ENCODE measurements at places on chromosomes 12 and 14.

DNA sequence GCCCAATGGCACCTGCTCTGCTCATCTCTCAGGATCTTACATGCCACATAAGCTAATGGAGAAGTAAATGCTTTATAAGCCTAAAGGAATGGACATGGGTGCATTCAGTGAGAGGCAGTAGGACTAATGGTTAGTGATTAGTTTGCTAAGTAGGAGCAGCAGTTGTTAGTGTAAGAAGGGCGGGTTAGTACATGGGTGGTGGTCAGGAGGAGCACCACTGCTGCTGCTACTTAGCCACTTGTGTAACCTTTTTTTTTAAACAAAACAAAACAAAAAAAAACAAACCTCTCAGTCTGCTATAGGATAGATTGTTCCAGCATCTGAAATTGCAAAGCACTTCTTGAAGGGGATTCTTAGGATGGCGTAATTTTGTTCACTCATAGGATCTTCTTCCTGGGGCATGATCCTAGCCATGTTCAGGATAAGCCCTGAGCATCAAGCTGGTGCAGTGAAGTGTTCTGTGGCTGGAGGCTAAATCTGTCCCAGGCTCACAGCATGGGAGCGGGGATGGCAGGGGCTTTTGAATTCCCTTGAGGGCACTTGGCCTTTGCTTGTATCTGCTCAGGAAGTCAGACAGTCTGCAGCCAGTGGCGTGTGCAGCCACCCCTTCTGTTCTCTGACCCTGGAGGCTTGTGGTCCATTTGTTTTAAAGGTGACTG is 63.6 kb downstream of the CHST11 start:
- H3K27ac ChIP-seq = no peak overlapping the region
- DNase-seq = no peak
- no peaks in the 10 kb centered on the region for H3K27me3 ChIP-seq
- H3K4me3 ChIP-seq = no peak overlapping the region

- DNase-seq = no peak
- peaks cover 13% of the 10 kb centered on the region for H3K4me1 ChIP-seq
Measured at GRCh38 chr12:3222979-3223378, 145.8 kb downstream of the TSPAN9 start.

DNA sequence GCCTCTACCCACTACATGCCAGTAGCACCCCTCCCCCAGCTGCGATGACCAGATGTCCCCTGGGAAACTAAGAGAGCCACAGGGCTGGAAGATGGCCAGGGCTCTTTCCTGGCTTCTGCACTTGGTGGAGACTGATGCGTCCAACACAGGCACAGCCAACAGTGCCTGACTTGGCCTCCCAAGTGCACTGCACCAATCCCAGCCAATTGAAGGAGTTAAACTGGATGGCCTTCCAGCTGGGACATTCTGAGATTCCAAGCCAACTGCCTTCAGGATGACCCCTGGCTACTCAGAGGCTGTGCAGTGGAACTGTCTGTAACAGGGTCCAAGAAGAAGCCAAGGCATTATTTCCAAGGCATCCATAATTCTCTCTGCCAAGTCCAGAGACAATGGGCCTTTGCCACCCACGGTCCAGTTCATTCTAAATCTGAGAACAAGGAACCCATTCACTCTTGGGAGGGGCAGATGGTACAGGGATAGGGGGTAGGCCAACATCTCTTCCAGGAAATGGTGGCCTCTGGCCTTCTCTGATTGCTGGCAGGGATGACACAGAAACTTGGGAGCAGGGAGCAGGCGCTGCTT is 35.2 kb downstream of the PRIMA1 start:
- H3K4me3 ChIP-seq = no peak overlapping the region
- no peak overlapping the region for H3K27ac ChIP-seq
- no peak for DNase-seq
- H3K36me3 ChIP-seq = no peaks in the 10 kb centered on the region
- H3K27me3 ChIP-seq = no peaks in the 10 kb centered on the region
- H3K4me1 ChIP-seq = no peaks in the 10 kb centered on the region

DNA sequence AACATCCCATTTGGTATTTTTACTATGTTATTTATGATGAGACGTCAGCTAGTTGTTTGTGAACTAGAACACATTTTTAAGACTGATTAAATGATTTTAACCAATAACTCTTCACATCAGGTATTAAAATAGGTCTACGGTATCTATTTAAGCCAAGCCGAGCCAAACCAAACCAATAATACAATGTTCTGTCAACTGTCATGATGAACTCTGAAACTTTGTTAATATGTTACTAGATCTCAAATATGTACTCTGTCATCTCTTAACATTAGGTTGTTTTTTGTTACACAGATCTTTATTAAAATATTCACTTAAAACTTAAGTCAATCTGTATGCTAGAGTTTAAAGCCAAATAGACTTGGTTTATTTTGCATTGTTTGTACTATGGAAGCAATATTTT is 1.0 kb downstream of the ART4 start:
- H3K27ac ChIP-seq = no peak overlapping the region
- no peaks in the 10 kb centered on the region for H3K36me3 ChIP-seq
- H3K27me3 ChIP-seq = peaks cover 12% of the 10 kb centered on the region
- H3K4me1 ChIP-seq = peaks cover 9% of the 10 kb centered on the region

DNA sequence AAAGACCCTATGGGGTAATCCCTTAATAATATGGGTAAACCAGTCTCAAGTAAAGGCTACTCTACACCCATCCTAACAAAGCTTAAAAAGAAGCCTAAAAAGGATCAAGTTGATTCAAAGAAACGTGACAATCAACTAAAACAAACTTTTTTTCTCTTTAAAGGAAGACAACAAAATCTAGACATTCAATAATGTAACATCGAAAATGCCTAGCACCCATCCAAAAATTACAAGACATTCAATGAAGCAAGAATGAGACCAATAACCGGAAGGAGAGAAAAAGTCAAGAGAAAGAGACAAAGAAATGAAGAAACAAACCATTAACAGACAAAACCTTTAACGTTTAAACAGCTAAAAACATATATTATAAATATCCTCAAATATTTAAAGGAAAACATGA is 143.8 kb upstream of the VASH1 start:
- peaks cover 18% of the 10 kb centered on the region for H3K27me3 ChIP-seq
- no peak overlapping the region for H3K27ac ChIP-seq

DNA sequence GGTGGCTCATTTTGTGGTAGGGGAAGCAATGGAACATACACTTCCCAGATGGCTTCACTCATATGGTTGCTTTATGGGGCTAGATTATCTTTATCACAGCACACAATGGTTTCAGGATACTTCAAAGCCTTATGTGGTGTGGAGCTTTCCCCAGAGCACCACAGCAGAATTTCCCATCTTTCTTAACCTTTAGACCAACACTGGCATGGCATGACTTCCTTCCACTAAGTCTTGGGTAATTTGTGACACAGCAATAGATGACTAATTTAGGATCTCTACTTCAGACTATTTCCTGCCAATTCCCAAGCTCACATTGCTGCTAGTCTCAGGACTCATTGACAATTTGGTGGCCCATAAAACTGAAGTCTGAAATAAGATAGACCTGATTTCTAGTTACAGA is 36.9 kb upstream of the DCN start:
- DNase-seq = no peak
- no peaks in the 10 kb centered on the region for H3K4me1 ChIP-seq
- H3K36me3 ChIP-seq = no peaks in the 10 kb centered on the region
- no peak overlapping the region for H3K27ac ChIP-seq
- no peak overlapping the region for H3K4me3 ChIP-seq

DNA sequence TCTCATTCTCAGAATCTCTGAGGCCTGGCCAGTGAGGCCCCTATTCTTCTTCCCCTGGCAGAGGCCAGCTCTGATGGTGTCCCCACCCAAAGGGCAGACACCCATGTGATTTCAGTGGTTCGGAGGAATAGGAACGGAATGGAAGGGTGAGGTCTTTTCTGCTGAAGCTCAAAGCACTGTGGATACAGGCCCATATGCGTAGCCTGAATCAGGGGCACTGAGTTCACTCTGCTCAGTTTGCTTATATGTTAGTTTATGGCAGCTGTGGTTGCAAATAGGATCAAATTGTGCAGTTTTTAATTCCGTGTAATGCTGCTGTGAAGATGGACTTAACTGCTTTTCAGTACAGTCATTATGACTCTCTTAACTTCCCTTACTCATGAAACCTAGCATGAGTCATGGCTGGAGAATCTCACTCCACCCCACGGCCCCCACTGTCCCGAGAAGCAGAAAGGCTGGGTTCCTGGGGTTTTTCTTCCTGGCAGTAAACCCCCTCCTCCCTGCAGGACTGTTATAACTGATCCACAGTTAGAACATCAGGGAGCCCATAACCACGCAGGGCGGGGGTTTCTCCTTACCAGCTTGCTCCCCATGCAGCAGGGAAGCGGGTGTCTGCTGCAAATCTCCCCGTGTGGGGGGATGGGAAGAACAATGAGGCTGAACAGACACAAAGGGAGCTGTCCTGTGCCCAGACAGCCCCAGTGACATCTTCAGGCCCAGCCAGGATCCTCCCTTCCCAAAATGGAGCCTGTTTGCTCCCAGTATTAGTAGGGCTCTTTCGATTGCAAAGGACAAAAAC is 122.7 kb downstream of the SLC38A6 start:
- H3K4me3 ChIP-seq = no peak overlapping the region
- H3K27me3 ChIP-seq = no peaks in the 10 kb centered on the region
- no peak overlapping the region for H3K27ac ChIP-seq
- H3K4me1 ChIP-seq = peaks cover 5% of the 10 kb centered on the region
- DNase-seq = no peak
- peaks cover 20% of the 10 kb centered on the region for H3K36me3 ChIP-seq

DNA sequence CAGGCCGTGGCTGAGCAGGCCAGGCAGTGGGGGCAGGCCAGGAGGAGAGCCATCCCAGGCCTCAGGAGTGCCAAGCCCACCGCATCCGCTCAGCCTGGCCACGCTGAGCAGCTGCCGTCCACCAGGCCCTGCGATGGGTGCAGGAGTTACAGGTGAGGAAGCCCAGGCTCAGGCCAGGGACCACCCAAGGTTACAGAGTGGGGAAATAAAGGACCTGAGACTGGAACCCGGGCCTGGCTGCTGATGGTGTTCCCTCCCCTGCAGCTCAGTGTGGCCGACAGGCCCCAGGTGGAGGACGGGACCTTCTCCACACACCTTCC is 49.0 kb upstream of the DIO3 start:
- H3K27me3 ChIP-seq = no peaks in the 10 kb centered on the region
- DNase-seq = no peak
- H3K36me3 ChIP-seq = peaks cover 5% of the 10 kb centered on the region
- no peaks in the 10 kb centered on the region for H3K4me1 ChIP-seq
- no peak overlapping the region for H3K27ac ChIP-seq

- H3K4me3 ChIP-seq = no peak overlapping the region
- H3K27me3 ChIP-seq = no peaks in the 10 kb centered on the region
- H3K36me3 ChIP-seq = peaks cover 6% of the 10 kb centered on the region
- peak overlapping the region; percentile 90 for H3K27ac ChIP-seq
- DNase-seq = no peak
Measured at GRCh38 chr14:61430066-61430757, 108.8 kb downstream of the PRKCH start.

DNA sequence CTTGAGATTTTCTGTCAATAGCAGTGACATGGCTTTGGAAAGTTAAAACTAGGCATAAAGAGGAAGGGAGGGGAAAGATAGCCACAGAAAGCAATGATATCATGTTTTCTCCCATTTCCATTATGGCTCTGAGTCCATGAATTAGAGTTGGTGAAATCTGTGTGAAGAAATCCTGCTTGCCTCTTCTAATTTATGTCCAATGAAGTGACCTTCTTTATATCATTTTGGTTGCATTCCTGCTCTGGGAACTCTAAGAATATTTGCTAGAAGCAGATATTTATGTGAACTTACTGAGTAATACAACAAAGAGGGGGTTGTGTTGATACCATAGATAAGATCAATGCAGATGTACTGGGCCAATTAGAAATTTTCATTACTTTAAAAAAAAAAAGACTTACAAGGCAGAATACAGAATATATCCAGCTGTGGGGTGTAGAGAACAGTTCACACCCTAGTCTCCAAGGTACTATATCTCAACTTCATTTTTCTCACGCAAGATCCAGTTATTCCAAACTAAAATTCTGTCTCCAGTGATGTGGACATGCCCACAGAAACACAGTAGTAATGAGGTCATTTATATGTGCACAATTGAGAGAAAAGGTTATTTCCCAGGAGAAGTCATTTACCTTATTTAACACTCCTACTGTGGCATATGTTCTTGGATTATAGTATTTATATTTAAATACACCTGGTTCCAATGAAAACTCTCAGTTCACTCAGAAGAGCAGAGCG is 51.5 kb upstream of the KCNJ8 start:
- H3K27ac ChIP-seq = no peak overlapping the region
- H3K36me3 ChIP-seq = no peaks in the 10 kb centered on the region
- no peak for DNase-seq
- H3K27me3 ChIP-seq = no peaks in the 10 kb centered on the region
- no peaks in the 10 kb centered on the region for H3K4me1 ChIP-seq

DNA sequence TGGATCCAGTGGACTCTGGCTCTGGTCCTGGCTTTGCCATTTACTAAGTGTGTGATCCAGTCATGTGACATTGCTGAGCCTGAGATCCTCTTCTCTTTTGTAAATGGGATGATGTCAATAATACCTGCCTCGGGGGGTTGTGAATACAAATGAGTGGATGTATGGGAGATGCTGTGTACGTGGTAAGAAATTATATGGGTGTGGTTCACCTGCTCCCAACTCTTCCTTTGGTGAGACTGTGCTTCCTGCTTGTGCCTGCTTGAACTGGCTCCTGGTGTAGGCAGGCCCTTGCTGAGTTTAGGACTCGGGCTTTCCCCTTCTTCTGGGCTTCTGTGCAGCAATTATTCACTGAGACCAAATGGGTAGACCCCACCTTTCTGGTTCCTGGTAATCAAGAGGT is 189.5 kb upstream of the FRMD6 start:
- no peak for DNase-seq
- no peak overlapping the region for H3K4me3 ChIP-seq
- no peaks in the 10 kb centered on the region for H3K27me3 ChIP-seq
- no peak overlapping the region for H3K27ac ChIP-seq
- H3K36me3 ChIP-seq = no peaks in the 10 kb centered on the region
- no peaks in the 10 kb centered on the region for H3K4me1 ChIP-seq

- no peaks in the 10 kb centered on the region for H3K27me3 ChIP-seq
- no peaks in the 10 kb centered on the region for H3K4me1 ChIP-seq
- H3K4me3 ChIP-seq = no peak overlapping the region
- H3K36me3 ChIP-seq = peaks cover 34% of the 10 kb centered on the region
Measured at GRCh38 chr12:106480251-106480650, 102.6 kb upstream of the RFX4 start.

- H3K27ac ChIP-seq = no peak overlapping the region
- no peaks in the 10 kb centered on the region for H3K27me3 ChIP-seq
- peaks cover 5% of the 10 kb centered on the region for H3K36me3 ChIP-seq
- H3K4me3 ChIP-seq = peak overlapping the region; percentile 45
- DNase-seq = no peak
- peaks cover 17% of the 10 kb centered on the region for H3K4me1 ChIP-seq
Measured at GRCh38 chr12:122162976-122163375, 11.0 kb downstream of the IL31 start.
